ENCODE measurements at places on chromosomes 6 and 20.

DNA sequence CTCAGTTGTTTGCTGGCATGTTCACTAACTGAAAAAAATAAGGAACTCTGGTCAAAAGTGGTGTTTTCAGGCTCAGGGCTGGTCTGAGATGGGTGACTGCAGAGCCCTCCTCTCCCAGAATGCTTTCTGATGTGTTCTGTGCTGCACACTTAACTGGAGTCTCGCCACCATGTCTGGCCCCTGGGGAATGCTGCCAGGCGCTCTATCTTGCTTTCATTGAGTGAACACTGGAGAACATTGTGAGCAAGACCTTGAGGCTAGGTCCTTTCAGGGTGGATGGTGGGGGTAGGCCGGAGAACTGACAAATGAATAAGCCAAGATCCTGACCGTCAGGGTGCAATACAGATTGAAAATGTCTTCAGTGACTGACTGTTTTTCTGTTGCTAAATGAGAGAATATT lies 19.5 kb downstream of the PANK2 start:
- no peak for ATAC-seq

DNA sequence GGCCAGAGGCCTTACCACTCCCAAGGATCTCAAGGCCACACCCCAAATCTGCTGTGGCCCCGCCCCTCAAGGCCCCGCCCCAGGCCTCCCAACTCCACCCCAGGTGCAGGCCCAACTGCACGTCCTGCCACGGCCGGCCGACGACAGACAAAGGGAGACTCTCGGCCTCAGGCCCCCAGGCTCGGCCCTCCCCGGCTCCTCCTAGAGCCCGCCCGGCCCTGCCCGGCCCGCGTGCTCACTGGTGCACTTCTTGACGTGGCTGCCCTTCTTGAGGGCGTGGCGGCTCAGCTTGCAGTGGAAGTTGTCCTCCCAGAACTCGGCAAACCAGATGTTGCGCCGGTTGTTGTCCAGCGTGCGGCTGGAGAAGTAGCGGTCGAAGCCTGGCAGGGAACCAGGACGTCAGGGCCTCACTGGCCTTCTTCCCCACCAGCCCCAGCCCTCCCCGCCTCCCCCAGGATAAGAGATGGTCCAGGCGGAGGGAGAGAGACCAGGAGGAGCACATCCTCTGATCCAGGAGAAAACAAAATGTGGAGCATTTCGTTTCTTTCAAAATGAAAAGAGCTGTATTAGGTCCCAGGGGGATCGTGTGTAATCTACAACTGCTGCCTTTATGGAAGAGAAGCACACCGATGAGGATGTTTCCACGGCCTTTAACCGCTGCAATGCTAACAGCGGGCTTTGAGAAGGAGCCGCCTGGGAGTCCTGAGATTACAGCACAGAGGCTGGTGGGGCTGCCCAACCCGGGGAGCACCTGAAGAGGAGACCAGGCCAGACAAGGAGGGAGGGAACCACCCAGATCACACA lies 89.4 kb downstream of the GRM4 start:
- no peak for ATAC-seq

- ATAC-seq = no peak
Measured at GRCh38 chr6:104431096-104431495, 428.6 kb downstream of the HACE1 start.

- ATAC-seq = no peak
Measured at GRCh38 chr6:66717801-66718200, 1010.8 kb upstream of the EYS start.

DNA sequence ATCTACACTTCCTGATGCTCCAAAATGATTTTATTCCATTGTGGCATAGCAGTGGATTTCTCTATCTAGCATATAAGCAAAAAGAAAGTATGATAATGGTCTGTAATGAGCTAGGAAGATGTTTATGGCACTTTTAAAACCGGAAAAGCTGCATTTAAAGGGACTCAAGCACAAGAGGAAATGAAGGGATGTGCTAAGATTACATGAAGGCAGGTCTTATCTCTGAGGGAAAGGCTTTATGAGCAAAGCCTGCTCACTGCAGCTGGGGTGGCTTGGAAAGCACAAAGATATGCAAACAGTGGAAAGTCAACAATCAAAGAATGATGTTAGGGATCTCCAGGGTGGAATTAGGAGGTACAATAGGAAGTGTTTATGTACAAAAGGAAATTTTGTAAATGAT lies 138.2 kb downstream of the TENT5A start:
- peak; percentile 51 for ATAC-seq

GRCh38 chr20:4327956-4328355 lies 312.6 kb upstream of the RNF24 start:
- no peak for ATAC-seq

DNA sequence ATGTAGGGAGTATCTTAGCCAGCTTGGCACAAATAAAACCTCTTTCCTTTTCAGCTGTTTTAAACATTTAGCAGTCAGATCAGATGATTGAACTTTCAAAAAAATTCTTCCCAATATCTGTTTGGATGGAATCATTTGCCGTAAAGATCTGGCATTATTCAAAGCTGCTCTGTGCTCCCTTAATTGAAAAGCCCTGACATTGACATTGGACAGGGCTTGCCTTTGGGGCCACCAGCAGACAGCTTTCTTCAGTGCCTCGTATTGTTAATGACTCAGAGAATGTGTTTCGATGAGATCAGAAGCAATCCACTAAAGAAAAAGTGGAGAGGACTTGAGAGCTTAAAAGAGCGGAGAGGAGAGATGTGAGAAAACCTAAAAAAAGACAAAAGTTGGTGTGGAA lies 343.5 kb downstream of the NRN1 start:
- peak; percentile 93 for ATAC-seq

DNA sequence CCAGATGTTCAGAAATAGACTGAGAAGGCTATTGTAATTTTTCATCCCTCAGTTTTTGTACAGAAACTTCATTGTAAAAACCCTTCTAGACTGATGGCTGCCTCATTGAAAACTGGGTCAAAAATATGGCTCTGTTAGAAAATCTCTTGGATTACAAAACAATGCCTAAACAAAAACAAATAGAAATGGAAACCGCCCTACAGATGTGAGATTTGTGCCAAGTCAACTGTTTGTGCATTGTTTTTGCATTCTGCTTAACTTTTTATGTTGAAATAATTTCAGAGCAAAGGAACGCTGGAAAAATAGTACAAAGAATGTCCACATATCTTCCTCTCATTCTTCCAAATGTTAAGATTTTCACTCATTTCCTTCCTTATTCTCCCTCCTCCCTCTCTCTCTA lies 425.1 kb downstream of the FOXA2 start:
- ATAC-seq = no peak

DNA sequence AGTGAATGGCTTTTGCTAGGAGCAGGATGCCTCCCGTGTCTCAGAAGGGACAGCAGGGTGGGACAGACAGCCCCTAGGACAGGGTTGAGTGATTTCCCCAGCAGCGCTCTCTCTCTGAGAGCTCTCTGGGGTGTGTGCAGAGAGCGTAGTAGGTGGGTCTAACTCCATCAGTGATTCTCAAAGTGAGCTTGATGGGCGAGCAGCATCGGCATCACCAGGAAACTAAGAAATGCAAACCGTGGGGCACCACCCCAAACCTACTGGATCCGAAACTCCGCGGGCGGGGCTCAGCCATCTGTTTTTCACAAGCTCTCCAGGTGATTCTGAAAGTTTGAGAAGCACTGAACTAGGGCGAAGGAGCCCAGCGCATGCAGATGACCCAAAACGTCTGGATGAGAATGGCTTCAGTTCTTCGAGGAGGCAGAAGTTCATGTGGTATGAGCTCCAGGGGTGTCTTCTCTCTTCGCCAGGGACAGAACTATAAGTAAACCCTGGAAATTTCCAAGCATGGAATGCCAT lies 119.6 kb upstream of the RNF24 start:
- ATAC-seq = peak; percentile 12

- ATAC-seq = no peak
Measured at GRCh38 chr6:74946961-74947360, 258.9 kb downstream of the COL12A1 start.

- ATAC-seq = no peak
Measured at GRCh38 chr6:165605901-165606739, 56.9 kb downstream of the PDE10A start.

GRCh38 chr6:77876300-77876699 lies 223.5 kb downstream of the MEI4 start:
- no peak for ATAC-seq

DNA sequence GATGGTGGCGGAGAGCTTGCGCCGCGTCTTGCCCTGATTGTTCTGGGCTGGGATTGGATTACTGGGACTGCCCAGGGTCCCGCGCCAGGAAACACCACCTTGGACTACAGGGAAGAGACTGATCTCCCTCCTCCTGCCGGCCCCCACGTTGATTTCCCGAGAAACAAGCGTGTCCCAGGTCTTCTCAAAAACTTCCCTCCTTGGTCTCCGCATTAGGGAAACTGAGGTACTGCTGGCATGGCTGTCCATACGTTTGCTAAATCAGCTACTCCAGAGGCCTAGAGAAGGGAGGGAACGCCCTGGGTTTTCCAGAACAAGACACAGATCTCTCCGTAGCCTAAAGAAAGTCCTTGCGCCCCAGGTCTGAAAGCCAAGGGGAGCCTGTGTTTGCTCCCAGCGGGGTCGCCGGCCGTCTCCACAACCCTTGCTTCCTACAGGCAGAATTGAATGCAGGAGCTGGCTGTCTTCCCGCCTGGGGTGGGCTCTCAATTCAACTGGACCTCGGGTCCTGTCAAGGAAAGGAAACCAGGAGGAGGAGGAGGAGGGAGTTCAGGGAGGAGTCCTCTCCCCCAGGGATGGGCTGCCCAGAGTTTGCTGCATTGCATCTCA lies 29.2 kb downstream of the TFAP2A start:
- no peak for ATAC-seq

DNA sequence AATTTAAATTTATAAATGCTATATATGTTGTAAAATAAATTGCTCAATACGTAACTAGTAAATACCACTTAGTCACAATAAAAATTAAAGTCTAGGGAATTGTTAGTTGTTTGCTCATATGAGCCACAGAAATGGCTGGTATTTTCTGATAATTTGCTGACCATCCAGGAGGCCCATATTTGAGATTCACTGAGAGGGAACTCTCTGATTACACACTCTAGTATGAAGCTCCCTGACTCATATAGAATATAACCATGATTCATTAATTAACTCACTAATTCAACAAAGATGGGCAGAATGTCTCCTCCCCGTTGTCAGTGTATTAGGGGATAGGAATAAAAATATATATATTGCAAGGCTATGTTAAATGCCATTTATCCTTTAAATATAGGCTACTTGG lies 46.6 kb upstream of the TMEM30A start:
- peak; percentile 81 for ATAC-seq

DNA sequence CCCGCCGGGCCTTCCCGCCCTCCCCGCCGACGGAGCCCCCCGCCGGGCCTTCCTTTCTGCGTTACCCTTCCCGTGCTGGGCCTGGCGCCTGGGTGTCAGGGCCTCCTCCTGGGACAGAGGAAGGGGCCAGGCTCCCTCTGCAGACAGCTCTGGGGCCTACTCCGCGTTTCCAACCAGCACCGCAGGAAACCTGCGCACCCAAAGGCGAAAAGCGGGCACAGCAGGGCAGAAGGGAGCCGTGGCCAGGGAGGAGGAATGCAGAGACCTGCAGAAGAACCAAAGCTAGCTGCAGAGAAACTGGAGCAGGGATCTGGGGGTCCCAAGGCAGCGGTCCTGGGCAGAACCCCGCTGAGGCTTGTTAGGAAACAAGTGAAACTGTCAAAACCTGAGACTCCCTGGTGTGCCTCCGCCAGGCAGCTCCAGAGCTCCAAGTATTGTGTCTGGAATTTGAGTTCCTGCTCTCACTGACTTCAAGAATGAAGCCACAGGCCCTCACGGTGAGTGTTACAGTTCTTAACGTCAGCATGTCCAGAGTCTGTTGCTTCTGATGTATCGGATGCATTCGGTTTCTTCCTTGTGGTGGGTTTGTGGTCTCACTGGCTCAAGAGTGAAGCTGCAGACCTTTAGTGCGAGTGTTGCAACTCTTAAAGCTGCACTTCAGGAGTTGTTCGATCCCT lies 33.3 kb downstream of the IRF4 start:
- no peak for ATAC-seq

DNA sequence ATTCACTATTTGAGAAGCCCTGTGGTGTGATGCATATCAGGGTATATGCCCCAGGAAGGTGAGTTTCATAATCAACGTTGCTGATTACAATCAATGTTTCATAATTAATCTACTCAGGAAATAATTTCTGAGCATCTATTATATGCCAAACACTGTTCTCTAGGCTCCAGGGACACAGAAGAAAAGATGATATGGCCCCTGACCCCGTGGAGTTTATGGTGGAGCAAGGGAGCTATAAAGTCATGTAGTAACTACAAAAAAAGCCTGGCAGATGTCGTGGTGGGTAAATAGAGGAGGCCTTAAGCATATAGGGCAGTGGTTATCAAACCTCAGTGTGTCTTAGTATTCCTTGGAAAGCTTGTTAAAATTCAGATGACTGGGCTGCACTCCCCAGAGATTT lies 40.1 kb upstream of the BCAS1 start:
- no peak for ATAC-seq

GRCh38 chr6:52362443-52363227 lies 684 bp downstream of the PAQR8 start:
- peak; percentile 71 for ATAC-seq

DNA sequence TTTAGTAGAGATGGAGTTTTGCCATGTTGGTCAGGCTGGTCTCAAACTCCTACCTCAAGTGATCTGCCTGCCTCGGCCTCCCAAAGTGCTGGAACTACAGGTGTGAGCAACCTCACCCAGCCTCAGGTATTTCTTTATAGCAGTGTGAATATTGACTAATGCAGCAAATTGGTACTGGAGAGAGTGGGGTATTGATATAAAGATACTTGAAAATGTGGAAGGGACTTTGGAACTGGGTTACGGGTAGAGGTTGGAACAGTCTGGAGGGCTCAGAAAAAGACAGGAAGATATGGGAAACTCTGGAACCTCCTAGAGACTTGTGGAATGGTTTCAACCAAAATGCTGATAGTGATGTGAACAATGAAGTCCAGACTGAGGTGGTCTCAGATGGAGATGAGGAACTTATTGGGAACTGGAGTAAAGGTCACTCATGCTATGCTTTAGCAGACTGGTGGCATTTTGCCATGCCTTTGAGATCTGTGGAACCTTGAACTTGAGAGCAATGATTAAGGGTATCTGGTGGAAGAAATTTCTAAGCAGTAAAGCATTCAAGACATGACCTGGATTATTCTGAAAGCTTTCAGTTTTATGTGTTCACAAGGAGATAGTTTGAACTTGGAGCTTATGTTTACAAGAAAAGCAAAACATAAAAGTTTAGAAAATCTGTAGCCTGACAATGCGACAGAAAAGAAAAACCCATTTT lies 127.2 kb downstream of the DTNBP1 start:
- no peak for ATAC-seq

DNA sequence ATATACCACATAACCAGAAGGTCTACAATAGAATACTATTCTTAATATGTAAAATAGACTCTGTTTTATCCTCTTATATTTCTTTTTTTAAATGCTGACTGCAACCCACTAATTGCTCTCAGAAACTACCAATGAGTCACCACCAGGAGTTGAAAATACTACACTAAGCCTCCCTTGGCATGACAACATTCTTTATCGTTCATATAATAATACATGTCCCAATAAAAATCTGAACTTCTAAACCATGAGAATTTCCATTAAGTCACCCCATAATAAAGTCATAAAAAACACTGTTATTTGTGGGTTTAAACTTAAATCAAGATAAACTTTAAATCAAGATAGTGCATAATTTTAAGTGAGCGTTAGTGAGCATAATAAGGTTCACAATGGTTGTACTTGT lies 4.2 kb downstream of the HACE1 start:
- ATAC-seq = no peak

- ATAC-seq = no peak
Measured at GRCh38 chr6:143973097-143973966, 34.7 kb downstream of the PLAGL1 start.

GRCh38 chr6:22236626-22237414 lies 60.0 kb downstream of the PRL start:
- peak; percentile 96 for ATAC-seq

GRCh38 chr6:91185072-91185471 lies 598.2 kb upstream of the MAP3K7 start:
- no peak for ATAC-seq

GRCh38 chr6:1827984-1828793 lies 218.5 kb downstream of the FOXC1 start:
- ATAC-seq = no peak

Measured in SK-N-SH treated with all-trans-retinoic acid at 6 μM for 48 hours (cell line).